ENCODE measurements at places on chromosomes 6 and 20.

- DNase-seq: no peak
These were observed 1.8 kb downstream of the CHMP4B start for GRCh38 chr20:33812908-33813462.

GRCh38 chr6:89580997-89581666, 57.4 kb downstream of the LYRM2 start:
- no peak for DNase-seq

- DNase-seq: no peak
These were observed 59.9 kb downstream of the HECA start for GRCh38 chr6:139194740-139195139.

DNA sequence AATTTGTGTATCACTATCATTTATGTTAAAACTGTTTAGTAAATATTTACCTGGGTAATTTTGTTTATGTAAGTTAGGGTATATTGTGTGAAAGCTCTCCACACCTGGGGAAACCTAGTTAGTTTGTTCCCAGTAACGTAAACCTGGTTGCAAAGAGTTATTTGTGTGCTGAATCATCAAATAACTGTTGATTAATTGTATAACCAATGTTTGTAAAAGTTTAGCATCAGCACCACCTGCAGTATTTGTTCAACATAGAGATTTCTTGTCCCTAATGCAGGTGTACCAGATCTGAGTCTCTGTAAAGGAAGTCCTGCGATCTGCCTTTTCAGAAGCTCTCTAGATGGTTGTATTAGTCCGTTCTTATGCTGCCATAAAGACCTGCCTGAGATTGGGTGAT, 440.4 kb downstream of the COL12A1 start:
- DNase-seq: no peak

DNA sequence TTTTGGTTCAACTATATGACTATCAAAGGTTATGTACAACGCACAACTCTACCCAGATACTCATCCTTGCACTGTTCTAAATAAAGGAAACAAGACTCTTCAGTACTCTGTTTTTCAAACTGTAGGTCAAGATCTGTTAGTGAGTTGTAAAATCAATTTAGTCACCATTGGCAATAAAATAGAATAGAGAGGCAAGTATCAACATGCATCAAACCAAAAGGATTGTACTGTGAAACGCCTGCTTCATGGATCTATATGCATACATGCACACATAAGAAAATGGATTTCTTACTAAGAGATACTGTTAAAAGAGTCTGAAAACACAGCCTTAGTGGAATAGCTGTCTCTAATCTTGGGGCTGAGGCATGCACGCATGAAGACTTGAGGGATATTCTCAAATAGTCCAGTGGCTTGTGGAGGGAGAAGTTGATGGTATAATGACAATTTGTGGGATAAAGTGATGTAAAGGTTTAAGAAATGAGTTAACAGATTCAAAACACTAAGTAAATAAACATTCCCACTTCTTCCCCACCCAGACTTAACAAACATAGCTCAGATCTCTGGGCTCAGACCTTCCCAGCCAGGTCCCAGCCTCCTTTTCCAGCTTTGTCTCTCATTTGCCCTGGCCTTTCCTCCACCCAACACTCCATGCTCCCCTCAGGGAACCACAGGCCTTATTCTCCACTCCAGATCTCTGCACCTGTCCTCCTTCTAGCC, 10.7 kb upstream of the LZTS3 start:
- DNase-seq: no peak

DNA sequence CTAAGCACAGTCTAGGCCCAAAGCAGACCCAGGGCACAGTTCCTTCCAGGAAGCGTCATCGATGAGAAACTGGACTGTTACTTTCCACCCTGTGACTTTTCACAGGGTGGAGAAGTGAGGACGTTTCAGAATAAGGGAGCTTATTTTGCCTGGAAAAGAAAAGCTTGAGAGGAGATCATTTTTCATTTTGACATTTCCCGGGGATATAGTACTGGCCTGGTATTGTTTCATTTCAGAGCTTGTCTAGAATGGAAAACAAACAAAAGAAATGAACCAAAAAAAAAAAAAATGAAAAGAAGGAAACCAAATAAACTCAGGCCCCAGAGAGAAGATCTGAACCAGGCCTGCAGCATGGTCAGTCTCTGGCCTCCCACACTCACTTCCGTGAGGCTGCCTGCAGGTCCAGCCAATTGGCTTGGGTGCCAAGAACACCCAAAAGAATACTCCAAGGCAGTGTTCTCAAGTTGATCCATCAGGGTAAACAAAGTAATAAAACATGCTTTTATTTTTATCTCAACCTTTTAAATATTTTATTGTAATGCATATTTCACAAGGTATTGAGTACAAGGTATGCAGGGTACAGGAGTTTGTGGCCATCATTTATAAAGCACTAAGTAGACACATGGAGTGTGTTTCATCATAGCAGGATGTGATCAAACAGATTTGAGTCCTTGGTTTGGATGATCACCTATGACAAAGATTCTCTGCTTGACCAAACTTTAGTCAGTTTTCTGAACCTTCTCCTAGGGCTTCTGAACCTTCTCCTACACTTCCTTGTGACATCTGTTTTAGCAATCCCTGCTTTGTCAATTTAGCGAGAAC, 176.9 kb upstream of the GGTLC1 start:
- no peak for DNase-seq

GRCh38 chr20:15831201-15831600, 742.0 kb downstream of the KIF16B start:
- DNase-seq: no peak

DNA sequence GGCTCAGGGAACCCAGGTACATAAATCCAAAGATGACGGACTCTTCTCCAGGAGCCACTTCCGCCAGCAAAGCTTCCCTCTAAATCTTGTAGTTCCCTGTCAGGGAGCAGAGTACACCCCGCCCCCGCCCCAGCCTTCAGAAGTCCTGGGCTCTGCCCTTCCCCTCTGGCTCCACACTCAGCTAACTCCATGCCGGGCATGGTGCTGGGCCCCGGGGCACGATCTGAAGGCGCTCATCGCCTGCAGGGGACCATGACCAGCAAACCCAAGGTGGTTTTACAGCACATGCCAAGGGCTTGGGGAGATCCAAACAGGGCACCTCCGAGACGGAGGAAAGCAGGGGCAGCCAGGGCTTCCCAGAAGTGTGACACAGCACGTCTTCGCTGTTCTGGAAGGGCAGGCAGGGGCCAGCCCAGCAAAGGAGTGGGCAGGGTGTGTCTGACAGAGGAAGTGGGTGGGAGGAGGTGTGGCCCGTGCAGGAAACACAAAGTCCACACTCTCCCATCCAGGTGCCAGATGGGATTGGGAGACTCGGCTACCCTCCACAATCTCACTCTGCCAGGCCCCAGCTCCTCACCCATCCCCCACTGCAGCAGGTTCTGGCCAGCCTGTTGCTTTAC, 41.6 kb upstream of the SLC22A2 start:
- no peak for DNase-seq

DNA sequence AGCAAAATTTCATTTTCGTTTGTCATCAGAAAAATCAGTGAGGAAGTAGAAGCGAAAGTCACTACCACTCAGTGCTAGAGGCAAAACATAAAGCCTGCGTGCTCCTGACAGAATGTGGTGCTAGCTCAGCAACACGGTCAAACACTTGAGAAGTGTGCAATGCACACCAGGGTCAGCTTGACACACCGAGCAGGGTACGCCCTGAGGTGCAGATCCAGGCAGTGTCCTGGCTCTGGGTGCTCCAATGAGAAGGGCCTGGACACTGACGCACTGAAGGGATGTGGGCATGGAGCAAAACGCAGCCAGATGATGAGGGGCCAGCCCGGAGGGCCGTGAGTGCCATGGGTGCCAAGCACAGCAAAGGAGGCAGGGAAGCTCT, 5.9 kb downstream of the RNASET2 start:
- no peak for DNase-seq

DNA sequence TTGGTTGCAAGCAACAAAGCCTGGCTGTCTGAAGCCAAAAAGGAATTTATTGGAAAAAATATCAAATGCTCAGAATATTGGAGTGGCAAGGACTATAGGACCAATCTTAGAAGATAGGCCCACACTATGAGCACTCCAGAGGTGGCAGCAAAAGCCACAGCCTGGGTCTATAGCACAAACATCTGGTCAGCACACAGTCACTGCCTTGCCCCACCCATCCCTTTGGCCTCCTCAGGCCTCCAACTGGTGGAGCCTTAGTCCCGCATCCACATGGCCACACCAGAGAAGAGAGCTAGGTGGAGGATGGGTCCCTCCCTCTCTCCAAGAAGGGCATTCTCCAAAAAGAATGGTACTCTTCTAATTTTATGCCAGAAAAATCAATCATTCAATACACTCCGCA, 14.0 kb downstream of the NUDT3 start:
- no peak for DNase-seq

DNA sequence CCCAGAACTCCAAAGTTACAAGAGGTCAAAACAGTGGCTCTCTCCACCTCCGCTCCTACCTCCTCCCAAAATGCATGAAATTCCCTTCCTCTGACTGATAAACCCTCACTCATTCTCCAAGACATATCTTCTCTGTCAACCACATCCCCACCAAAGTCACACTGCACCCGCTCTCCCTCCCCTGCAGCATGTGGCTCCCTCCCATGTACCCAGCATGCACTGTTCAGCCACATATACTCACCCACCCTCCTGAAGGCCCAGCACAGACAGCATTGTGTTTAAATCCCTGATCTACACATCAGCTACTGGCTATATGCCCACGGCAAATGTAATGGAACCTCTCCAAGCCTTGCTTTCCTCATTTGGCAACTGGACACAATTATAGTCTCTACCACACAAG, 5.5 kb upstream of the POU5F1 start:
- no peak for DNase-seq

DNA sequence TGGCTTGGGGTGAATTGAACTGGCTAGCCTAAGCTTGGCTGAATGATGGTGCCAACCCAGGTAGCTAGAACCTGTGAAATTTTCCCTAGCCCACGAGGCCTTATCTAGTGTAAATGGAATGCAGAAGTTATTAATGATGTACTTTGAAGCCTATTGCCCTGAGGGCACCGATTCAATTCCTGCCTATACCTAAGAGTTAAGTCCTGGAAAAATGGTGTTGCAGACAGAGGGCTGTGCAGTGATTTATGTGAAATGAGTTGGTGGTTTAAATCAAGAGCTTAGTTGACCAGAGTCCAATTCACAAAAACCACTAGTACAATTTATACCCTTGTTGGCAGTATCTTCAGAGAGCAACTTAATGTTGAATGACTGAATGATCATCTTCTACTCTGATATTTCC, 373.8 kb upstream of the JAG1 start:
- DNase-seq: no peak

DNA sequence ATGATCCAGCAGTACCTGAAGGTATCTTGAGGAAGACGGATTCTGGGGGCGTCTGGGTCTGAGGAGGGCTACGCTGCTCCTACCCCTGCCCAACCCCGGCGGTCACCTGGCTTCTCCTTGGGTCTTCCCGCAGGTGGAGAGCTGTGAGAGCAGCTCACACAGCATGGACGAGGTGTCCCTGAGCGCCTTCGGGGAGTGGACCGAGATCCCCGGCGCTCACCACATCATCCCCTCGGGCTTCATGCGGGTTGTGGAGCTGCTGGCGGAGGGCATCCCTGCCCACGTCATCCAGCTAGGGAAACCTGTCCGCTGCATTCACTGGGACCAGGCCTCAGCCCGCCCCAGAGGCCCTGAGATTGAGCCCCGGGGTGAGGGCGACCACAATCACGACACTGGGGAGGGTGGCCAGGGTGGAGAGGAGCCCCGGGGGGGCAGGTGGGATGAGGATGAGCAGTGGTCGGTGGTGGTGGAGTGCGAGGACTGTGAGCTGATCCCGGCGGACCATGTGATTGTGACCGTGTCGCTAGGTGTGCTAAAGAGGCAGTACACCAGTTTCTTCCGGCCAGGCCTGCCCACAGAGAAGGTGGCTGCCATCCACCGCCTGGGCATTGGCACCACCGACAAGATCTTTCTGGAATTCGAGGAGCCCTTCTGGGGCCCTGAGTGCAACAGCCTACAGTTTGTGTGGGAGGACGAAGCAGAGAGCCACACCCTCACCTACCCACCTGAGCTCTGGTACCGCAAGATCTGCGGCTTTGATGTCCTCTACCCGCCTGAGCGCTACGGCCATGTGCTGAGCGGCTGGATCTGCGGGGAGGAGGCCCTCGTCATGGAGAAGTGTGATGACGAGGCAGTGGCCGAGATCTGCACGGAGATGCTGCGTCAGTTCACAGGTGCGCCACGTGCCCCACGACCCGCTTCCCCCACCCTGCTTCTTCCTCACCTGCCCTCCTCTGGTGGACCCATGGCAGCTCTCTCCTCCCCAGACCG, 166.9 kb upstream of the RNF24 start:
- DNase-seq: no peak

DNA sequence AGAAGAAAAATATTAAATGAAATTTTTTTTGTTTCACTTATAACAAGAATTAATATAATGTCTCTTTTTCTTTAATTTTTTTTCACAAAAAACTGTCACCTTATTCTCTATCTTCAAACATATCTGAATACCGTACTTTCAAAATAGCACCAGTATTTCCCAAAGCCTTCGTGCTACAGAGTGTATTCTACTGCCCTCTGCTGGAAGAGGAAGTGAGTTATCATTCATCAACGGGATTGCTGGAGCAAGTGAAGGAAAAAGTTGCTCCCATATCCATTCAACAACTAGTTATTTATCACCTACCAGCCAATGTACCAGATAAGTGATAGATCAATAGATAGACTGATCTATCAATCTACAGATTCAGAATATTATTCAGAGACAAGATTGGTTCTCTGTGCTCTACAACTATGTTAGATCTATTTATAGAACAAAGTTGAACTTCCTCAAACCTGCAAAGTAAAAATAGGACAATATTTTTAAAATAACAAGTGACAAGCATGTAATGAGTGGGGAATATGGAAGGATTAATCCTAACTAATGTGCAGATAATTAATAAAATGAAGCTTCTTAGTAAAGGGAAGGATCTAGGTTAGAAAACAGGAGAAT, 26.7 kb upstream of the TFAP2B start:
- no peak for DNase-seq

DNA sequence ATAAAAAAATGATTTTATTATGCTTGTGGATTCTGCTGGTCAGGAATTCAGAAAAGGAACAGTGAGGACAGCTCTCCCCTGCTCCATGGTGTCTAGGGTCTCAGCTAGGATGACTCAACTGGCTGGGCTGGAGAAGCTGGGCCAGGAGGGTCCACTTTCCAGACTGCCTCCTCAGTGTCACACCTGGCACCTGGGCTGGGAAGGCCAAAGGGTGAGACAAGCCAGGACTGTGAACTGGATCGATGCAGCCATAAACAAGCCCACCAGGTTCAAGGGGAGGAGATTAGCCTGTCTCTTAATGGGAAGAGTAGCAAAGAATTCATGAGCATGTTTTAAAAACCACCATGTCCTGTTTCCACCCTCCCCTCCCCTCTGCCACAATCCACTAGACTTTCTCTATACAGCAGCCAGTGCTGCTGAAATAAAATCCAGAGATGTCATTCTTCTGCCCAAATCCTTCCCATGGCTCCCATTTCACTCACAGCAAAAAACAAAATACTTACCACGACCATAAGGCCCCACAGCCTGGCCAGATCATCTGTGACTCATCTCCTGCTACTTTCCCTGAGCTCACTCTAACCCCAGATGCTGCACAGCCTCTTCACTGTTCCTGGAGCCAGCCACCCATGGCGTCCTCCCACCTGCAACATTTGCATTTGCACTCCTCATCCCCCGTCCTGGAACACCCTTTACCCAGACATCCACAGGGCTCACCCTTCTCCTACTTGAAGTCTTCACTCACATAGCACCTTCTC, 13.8 kb downstream of the SPTLC3 start:
- DNase-seq: no peak

GRCh38 chr6:150492941-150493340, 106.7 kb upstream of the PLEKHG1 start:
- DNase-seq: no peak

- no peak for DNase-seq
These were observed 64.6 kb downstream of the PTPRA start for GRCh38 chr20:2937902-2938301.
